ENCODE measurements at places on chromosomes 5 and 9.

DNA sequence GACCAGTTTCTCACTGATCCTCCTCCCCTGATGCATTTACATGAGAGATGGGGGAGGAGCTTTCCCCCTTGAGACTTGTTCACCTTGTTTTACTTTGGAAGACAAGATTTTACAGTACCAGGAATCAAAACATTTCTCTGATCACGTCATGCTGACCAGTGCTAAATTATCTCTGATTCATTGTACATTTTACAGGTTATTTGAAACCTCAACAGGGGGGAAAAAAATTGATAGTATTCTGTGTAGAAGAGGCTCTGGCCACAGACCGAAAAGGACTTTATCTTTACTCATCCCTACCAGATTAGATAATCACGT lies 133.9 kb downstream of the GRIA1 start:
- DNase-seq = no peak

DNA sequence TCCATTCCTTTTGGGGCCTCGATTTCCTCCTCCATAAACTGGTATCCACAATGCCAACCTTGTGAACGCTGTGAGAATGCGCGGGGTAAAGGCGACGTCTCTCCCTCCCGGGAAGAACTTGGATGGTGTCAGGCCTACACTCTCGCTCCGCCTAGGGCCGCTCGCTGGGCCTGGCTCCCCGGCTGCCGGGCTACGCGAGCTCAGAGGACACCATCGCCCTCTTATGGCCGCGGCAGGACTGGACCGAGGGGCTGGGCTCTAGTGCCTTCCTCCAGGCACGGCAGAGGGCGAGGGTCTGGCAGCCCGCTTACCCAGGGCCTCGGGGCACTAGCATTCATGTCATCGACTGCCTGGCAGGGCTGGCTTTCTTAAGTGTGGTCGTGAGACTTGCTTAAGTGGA lies 1.3 kb upstream of the EXOSC2 start:
- DNase-seq = no peak

GRCh38 chr5:171999877-172000276 lies 6.6 kb downstream of the FBXW11 start:
- DNase-seq = no peak

GRCh38 chr5:122507581-122507980 lies 195.5 kb downstream of the SNCAIP start:
- DNase-seq = no peak

DNA sequence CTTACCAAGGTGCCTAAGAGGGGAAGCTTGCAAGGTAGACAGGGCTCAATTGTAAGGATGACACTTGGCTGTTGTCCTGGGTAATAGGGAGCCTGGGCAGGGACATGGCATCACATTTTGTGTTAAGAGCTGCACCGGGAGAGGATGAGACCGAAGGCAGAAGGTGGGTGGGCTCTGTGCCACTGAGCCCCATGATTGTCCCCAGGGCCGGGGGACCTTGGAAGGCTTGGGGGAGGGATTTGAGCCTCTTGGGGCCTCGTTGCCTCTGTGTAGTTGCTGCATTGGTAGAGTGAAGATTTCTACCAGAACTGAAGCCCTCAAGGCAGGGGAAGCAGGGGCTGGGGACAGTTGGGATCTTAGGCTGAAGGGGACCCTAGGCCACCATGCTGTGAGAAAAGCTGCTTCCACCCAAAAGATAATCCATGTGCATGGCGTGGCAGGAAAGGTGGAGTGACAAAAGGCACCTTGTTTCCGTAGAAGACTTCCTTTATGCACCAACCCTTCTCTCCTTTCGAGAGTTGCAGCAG lies 11.9 kb downstream of the FGF18 start:
- DNase-seq = no peak

DNA sequence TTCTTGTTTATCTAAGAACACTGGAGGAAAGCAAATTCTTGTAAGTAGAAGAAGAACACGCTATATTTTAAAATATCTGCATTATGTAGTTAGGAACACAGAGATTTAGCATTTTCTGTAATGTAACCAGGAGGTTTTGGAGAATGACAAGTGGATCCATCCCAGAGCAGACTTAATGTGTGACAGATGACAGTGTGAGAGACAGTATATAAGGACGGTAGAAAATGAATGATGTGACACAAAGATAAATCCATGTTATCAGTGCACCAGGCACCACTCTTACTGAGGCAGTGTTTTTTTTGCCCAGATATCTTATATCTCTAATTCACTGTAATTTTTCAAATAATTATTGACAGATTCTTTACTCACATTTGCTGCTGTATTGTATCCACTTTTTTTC lies 239.0 kb upstream of the KCNN2 start:
- no peak for DNase-seq

GRCh38 chr9:97525451-97525850 lies 24.0 kb downstream of the TMOD1 start:
- peak; percentile 21 for DNase-seq

GRCh38 chr5:25006237-25006636 lies 361.5 kb upstream of the CDH10 start:
- DNase-seq = no peak

DNA sequence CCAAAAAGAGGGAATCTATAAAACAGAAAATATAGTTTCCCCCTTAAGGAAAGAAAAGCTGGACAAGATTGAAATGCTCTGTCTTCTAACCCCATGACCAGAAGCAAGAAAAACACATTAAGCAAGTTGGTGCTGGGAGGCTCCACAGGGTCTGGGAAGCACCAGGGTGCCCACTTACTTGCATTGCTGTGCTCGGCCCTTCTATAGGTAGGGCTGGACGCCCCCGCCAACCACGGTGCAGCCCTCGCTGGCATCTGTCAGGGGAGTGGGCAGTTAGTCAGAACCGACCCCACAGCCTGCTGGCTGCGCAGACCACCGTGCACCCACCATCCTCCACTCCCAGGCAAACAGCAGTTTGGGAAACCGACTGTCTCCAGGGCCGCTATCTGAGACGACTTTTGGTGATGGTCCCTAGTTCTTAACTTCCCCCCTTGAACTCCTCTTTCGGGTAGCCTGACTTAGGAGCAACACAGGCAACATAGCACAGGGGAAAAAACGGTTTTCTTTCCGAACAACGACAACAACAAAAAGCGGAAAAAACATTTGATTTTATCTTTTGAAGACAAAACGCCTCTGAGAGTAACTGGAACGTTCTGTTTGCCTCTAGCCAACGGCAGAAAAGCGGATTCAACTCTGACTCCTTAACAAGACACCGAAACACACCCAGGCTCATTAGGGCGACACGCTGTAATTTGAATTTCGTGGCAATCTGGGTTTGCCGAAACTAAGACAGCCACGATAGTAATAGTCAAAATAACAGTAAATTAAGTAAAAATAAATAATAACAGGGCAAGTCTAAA lies 3.9 kb downstream of the IRX2 start:
- no peak for DNase-seq

GRCh38 chr9:93897075-93897970 lies 57.8 kb downstream of the BARX1 start:
- no peak for DNase-seq

- peak; percentile 12 for DNase-seq
Observed at GRCh38 chr5:89769975-89770374, 639.6 kb downstream of the CETN3 start.

GRCh38 chr9:111582888-111583287 lies 16.6 kb downstream of the PTGR1 start:
- no peak for DNase-seq

GRCh38 chr5:102749416-102750030 lies 5.6 kb upstream of the PAM start:
- DNase-seq = no peak

DNA sequence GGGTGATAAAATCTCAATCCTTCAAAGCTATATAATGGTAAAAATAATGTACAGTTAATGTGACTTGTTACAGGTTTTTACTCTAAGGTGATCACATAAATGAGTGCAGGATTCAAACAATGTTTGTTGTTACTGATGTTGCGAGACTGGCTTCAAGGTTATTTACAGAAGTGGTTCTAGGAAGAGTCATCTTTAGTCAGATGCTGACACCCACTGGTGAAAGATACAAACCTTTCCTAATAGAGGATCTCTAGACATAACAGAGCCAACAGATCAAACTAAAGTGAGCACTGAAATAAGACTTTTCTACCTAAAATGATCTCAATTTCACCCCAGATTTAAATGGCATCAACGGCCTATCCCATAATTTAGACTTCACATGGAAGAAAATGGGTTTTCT lies 20.2 kb downstream of the ARSB start:
- peak; percentile 41 for DNase-seq
